HepG2 (cell line): ENCODE measurements at places on chromosomes 1 and 21.

GRCh38 chr21:15567191-15567590, 162.6 kb upstream of the USP25 start:
- DNase-seq, result no peak

- DNase-seq, result no peak
Measured at GRCh38 chr1:36160388-36160948, 4.5 kb downstream of the MAP7D1 start.

DNA sequence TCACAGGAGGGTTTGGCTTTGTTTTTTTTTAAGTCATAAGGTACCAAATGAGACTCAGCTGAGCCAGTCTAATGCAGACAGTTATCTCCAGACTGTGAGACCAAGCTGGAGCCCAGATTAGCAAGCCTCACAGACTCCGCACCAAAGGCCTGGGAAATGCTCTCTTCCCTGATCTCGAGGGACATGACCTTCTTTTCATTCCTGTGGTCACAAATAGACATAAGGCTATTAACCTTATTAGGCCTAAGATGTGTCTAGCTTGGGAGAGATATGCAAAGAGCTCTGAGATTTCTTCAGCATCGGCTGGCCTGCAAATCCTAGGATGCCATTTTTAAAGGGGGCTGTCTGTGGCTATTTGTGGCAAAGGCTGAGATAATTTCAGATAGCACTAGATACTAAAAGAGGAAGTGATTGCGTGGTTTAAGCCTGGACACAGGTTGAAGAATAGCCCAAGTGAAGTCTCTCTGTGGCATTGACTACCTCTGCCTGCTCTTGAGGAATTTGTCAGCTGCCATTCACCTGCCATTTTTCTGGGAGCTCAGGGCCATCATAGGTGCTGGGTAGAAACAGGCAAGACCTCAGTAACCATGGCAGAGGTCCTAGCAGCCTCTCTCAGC, 301.3 kb downstream of the SIPA1L2 start:
- DNase-seq, result no peak

DNA sequence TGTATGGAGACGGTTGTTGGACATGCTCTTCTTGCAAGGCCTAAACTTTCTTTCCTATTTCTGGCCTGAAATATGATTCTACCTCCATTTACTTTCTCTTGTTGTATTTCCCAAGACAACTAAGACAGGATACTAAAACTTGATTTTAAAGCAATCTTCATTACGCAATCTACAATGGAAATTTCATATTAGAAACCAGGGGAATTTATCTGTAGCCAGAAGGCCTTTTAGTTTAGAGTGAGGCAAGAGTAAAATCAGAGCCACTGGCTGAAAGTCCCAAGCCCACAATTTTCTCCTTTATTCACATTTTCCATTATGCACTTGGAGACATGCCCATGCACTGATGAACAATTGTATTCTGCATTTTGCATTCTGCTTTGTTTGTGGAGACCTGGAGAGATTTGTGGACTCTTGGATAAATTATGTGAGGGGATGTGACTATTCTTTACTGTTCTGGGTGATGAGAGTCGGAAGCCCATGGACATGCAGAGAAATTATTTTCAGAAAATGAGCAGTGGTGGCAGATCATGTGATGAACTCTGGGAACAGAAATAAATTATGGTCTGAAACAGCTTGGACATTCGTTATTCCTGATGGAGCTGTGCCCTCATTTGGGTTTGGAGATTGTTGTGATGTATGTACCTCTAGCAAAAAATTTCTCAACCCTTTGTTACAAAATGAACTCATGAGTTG, 336.8 kb downstream of the SEC16B start:
- DNase-seq, result no peak

DNA sequence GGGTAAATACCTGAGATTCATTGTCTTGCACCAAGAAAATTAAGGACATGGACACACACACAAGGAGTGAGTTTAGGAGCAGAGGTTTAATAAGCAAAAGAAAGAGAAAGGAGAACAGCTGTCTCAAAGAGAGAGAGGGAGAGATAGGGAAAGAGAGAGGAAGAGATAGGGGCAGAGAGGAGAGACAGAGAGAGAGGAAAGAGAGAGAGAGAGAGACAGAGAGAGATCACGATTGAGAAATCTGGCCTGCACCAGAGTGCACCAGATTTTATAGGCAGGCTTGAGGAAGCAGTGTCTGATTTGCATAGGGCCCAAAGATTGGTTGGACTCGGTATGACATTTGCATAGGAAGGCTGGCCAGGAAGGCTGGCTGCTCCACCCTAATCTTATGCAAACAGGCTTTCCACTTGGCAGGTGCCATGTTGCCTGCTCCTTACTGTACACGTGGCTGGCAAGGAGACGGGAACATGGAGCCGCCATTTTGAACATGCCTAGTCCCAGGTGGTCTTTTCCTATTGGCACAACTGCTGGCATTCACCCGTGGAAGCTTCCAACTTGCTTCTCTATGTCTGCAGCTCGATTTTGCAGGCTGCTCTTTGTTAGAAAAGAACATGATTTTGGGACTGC, 419.9 kb downstream of the ZP4 start:
- no peak for DNase-seq

DNA sequence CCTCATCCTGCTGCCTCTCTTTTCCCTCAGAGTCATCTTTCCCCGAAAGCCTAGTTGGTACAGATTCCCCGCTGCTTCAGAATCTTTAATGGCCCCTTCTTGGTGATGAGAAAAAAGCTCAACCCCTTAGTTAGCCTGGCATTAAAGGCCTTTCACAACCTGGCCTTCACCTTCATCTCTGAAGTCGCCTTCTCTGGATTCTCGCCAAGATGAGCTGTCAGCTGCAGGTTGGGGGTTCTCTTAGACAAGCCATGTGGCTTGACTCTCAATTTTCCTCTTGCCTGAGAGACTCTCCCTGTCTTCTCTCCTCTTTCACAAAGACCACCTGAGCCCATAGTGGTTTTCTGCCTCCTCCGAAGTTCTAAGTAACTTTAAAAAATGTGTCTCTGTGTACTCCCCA, 15.5 kb upstream of the DISC1 start:
- no peak for DNase-seq

GRCh38 chr1:221289103-221289502, 409.9 kb downstream of the HLX start:
- DNase-seq, result no peak

GRCh38 chr1:86753700-86754099, 49.3 kb downstream of the SH3GLB1 start:
- DNase-seq, result peak; percentile 67

DNA sequence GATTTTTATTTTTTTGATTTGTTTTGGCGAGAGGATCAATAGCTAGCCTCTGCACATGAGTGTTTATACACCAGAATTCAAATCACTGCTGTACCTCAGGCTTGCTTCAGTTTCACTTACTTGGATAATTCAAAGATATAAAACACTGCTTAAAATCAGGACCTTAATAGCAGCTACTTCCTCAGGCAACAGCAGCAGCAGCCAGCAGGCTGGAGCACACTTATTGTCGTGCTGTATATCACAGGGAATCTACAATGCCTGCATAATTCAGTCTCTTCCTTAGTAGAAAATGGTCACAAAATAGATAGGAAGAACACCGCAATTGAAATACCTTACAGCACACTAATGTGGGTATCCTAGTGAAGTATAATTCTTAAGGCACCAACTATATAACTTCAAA, 497.3 kb downstream of the NEGR1 start:
- DNase-seq, result no peak

- DNase-seq, result no peak
Measured at GRCh38 chr1:93992954-93993353, 83.7 kb upstream of the GCLM start.

GRCh38 chr1:87236585-87236984, 92.1 kb upstream of the LMO4 start:
- no peak for DNase-seq

DNA sequence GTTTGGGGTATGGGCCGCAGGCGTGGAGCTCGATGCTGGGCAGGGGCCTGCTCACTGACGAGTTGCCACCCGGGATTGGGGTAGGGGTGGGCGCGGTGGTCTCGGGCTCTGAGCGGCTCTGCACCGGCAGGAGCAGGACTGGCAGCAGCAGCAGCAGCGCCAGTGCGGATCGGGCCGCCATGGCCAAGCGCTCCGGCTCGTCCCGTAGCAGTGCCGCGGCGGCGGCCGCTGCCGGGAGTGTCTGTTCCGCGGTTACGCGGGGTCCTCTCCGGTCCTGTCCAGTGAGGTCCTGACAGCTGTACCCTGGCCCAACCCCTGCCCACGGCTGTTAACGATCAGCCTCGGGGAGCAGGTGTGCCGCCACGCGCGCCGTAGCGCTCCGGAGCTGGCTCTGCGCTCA, 26.5 kb downstream of the ADARB1 start:
- no peak for DNase-seq

- peak; percentile 66 for DNase-seq
Measured at GRCh38 chr1:17125756-17126237, 6.5 kb upstream of the PADI2 start.

GRCh38 chr1:28450561-28450960, 55.3 kb upstream of the RCC1 start:
- DNase-seq, result no peak

DNA sequence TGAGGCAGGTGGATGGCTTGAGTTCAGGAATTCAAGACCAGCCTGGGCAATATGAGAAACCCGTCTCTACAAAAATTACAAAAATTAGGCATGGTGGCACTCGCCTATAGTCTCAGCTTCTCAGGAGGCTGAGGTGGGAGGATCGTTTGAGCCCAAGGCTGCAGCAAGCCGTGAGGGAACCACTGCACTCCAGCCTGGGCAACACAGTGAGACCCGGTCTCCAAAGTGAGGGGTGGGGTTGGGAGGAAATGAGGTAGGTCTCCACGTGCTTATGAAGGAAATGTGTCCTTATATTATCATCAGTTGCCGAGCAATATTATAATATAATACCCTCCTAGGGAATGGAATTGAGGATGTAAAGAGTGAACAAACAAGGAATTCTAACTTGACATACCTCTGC, 2.7 kb downstream of the TMEM50B start:
- DNase-seq, result no peak

DNA sequence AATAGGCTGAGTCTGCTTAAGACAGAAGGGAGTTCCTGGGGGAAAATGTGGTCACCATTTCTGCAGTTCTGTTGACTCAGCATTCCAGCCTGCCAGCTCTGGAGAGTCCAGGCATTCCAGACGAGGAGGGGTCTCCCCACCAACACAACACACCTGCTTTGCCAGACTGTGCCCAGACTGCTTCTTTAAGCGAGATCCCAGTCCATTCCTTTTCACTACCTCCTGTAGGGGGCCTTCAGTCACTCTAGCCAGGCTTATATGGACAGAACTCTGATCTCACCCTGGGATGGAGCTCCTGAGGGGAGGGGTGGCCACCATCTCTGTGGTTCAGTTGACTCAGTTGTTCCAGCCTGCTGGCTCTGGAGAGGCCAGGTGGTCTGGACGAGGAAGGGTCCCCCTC, 48.5 kb downstream of the UBE2U start:
- no peak for DNase-seq

- DNase-seq, result peak; percentile 4
Measured at GRCh38 chr1:186325239-186325638, 49.8 kb downstream of the TPR start.

DNA sequence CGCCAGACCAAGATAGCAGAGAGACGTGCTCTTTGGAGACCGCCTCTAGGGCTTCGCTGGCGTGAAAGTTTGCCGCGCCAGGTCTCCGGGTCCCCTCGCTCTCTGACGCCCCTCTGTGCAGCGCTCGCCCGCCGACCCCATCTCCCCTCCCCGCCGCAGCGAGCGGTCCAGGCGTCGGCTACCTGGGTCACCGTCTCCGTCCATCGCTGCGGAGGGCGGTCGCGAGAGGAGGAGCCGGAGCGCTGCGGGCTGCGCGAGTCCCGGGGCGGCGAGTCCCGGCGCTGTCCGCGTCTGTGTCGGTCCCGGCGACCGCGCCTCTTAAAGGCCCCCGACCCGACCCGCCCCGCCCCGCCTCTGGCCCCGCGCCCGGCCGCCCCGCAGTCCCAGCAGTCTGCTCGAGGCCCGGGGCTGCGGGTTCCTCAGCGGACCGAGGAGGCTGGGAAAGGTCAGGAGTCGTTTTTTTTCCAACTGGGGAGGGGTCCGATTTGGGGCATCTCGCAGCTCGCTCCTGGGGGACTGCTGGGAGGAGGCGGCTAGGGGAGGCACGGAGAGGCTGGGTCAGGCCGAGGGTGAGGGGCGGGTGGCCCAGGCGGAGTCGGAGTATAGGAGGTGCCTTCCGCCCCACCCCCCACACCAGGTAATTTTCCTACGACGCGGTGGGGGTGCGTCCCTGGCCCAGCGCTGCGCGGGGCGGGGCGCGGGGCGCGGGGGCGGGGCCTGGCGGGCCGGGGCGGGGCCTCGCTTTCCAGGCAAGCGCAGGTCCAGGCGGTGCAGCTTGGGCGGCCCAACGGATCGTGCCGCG, at the start of the genes FBXO2 and FBXO44:
Gene FBXO2, minus strand, starts transcription at position 293 of the 802 bp plus-strand sequence. Its CDS starts 89 bp downstream, at position 204.
Gene FBXO44, plus strand, starts transcription at position 741 of the 802 bp plus-strand sequence. CDS start 959 bp downstream, outside the sequence.
- peak; percentile 62 for DNase-seq

DNA sequence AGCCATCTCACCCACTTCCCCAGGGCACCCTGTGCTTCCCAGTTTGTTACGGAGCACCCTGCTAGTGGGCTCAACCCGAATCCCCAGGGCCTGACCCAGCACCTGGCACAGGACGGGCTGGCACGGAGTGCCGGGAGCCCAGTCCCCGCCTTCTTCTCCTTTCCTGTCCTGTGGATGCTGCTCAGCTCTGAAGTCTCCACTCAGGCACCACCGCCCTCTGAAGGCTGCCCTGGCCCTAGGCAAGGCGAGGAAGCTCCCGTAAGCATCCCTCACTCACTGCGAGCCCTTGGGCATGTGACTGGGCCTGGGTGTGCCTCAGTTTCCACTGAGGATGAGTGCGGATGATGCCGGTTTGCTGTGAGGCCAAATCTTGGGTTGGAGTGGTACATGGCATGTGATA, 21.8 kb downstream of the SLC1A7 start:
- DNase-seq, result no peak

GRCh38 chr21:28393279-28393678, 599.4 kb downstream of the LTN1 start:
- DNase-seq, result no peak

- DNase-seq, result no peak
Measured at GRCh38 chr1:187648091-187648490, 819.3 kb downstream of the PLA2G4A start.

DNA sequence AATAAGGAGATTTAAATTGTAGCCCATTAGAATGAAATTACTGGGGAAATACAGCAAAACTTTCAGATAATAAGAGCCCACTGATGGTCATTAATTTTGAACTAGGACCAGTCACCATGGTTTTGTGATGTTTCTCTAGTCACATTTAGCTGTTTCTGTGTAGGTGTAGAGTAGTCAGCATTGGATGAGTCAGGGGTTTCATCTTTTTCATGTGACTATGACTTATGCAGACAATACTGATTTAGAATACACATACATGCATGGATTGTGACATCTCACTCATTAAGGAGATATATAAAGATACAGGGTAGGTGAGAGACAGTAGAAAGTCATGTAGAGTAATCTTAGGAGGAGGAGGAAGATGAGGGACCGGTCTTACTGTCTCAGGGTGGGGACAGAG, 1192.7 kb downstream of the KCNT2 start:
- DNase-seq, result no peak

GRCh38 chr1:24321697-24322469, 2.7 kb downstream of the GRHL3 start:
- DNase-seq, result no peak

DNA sequence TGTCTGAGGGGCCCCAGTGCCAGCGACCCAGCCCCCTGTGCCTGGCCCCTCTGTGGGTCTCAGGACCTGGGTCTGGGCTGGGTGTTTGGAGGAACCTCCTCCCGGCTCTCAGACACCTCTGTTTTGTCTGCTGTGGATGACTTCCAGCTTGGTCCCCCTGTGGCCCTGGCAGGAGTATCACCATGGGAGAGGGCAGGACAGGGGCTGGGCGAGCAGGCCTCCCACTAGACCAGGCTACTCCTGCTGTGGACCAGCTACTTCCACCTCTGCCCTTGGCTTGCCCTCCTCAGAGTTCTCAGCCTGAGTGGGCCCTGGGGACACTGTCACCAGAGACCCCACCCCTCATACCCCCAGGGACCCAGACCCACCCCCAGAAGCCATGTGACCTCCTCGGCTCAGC, 21.8 kb downstream of the PLCH2 start:
- no peak for DNase-seq
